Activated naive CD4-positive, alpha-beta T cell treated with anti-CD3 and anti-CD28 coated beads for 36 hours (primary cell): ENCODE measurements at places on chromosomes 1 and 21. TPM values are rescaled to one million over a fixed set of nuclear protein-coding genes. Genes with fewer than 3 reads are reported as not detected.

- DNase-seq: no peak
Observed at GRCh38 chr1:17538428-17539117, 925 bp upstream of the ARHGEF10L start.

GRCh38 chr1:37108596-37109188 lies 74.4 kb upstream of the GRIK3 start:
- DNase-seq: no peak

Gene A3GALT2
- total RNA-seq: not detected

GRCh38 chr1:209399800-209400199 lies 183.7 kb upstream of the CAMK1G start:
- DNase-seq: no peak

GRCh38 chr1:18111605-18112297 lies 4.2 kb downstream of the IGSF21 start:
- DNase-seq: no peak

Gene PLA2G2F
- total RNA-seq: not detected

DNA sequence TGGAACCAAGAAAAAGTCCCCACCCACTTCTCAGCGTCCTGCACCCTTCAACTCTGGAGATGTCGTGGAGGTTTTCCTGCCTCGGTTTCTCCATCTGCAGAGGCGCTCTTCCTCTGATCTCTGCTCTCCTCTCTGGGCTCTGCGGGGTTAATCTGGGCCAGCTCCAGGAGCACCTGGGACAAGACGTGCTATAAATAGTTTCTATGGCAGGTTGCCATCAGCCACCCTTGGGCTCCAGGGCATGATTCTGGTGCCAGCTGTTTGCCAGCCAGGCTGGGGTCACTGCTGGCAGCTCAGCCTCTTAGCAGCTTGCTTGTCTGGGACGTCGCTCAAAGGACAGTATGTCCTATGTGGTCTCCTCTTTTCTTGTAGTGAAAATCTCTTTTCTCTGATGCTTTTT lies 137.1 kb downstream of the ACTL8 start:
- DNase-seq: no peak
